T-helper 2 cell treated with Interferon-gamma antibody and Interleukin-4, amounts not matched to agents 5 μg/mL and 100 μg/mL, for 36 hours (primary cell): ENCODE measurements at places on chromosomes 12 and 14.
A peak's percentile ranks its signal among the peaks of the same experiment; 100 is the strongest.

DNA sequence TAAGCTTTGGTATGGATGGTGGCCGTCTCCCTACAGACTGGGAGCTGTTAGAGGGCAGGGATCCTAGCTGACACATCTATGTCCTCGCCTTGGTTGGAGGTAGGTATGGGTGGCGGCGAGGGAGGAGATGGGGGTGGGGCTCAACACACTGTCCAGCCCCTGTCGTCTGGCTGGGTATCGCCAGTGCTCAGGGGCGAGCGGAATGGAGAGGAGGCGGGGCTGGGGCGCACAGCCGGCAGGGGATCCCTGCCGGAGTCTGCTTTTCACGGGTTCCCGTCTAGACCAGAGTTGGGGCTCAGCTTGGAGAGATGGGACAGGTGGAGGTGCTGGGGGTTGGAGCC, 16.1 kb downstream of the TAMALIN start:
- DNase-seq: peak; percentile 32

DNA sequence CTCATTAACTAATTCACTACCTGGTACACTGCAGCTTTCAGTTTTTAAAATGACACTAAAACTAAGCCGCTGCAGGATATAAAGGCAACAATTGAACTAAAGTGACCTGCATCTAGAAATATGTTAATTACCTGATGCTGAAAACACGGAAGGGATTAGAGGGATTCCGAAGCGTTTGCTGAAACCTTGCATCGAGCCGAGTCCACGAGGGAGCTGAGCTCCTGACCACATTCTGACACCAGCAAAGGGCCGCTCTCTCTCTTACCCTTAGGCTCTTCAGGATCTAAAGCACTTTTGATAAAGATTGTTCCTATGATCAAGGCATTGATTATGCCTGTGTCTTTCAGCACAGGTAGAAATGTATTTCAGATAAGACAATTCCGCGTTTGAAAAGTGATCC, 59.5 kb upstream of the CDKN3 start:
- DNase-seq: no peak

DNA sequence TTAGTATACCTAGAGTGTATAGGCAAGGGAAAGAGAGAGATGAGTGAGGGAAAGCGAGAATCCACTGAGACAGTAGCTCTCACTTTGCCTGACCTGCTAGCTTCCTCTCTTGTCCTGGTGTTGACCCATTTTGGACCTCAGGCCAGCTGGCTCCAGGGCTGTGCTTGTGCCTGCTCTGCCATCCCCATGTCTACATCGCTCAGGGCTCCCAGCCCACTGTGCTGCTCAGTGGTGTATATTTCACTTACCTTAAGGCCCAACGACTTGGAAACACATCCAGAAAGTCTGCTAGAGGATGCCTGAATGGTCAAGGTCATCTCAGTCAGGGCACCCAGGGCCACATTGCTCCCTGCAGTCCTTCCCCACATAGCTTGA, 964 bp upstream of the SERPINA4 start:
- no peak for DNase-seq

DNA sequence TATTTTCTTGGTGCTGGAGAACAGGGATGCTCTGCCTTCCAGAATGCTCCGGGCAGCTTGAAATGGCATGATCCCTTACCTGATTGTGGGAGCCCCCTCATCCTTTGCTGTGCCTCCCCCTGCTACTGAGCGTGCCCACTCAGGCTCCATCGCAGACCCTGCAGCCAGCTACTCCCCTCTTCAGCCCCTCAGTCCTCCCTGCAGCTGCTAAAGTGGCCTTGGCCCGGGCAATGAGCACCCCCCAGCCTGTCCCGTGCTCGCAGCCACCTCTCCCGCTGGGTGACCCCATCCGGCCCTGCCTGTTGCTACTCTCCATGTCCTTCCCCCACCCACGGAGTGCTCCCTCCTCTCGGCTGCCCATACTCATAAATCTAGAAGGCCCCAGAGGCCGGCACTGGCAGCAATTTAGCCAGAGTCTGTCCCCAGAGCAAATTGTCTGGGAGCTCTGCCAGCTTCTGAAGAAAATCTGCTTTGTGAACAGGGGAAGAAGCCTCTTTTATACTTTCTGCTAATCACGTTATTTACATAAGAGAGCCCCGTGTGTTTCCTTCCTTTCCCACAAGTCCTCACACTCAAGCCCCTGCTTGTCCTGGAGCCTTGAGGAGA, 143.7 kb upstream of the FRMD6 start:
- no peak for DNase-seq

DNA sequence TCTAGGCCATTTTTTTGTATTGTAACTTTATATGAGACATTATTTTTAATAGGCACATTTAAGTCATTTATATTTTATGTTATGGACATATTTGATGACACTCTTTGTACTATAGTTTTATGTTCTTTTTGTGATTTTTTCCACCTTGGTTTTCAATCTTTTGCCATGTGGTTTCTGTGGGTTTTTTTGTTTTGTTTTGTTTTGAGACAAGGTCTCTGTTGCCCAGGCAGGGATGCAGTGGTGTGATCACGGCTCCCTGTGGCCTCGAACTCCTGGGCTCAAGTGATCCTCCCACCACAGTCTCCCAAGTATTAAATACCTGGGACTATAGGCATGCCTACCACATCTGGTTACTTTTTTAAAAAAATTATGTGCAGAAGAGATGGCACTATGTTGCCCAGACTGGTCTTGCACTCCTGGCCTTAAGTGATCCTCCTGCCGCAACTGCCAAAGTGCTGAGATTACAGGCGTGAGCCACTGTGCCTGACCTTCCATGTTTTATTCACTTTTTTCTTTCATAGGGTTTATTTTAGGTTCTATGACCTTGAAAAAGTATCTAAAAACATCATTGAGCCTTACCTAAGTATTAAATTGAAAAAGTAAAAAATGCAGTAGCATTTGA, 16.3 kb downstream of the MSRB3 start:
- no peak for DNase-seq

- DNase-seq: no peak
Observed at GRCh38 chr14:24915958-24916595, 133.9 kb downstream of the STXBP6 start.

- no peak for DNase-seq
Observed at GRCh38 chr12:111745211-111745610, 21.5 kb upstream of the ALDH2 start.

GRCh38 chr12:116687888-116688287, 50.0 kb downstream of the SPRING1 start:
- no peak for DNase-seq

- DNase-seq: no peak
Observed at GRCh38 chr12:6618483-6619225, 11.5 kb upstream of the CHD4 start.

- DNase-seq: no peak
Observed at GRCh38 chr14:54457609-54457996, 16.4 kb upstream of the CNIH1 start.

DNA sequence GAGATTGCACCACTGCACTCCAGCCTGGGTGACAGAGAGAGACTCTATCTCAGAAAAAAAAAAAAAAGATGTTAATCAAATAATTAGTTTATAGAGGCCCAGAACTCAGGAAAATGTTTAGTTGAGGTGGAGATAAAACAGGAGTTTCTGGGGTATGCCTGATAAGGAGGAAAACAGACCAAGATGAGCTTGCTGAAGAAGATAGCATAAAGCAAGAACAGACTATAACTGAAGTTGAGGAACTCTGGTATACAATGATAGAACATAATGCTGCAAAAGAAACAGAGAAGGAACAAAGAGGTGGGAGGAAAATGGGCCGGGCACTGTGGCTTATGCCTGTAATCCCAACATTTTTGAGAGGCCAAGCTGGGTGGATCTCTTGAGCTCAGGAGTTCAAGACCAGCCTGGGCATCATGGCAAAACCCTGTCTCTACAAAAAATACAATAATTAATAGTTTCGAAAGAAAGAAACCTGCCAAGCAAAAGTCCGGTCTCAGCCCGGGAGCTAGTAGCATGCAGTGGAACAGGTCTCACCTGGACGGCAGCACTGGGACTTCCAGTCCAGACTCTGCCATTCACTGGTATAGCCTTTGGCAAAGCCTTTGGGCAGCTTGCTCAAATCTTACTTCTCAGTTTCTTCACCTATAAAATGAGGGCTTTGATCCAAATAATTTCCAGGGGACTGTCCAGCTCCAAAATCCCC, 25.4 kb downstream of the SLC35E3 start:
- no peak for DNase-seq

GRCh38 chr14:72913809-72914208, 12.5 kb upstream of the DCAF4 start:
- DNase-seq: no peak

DNA sequence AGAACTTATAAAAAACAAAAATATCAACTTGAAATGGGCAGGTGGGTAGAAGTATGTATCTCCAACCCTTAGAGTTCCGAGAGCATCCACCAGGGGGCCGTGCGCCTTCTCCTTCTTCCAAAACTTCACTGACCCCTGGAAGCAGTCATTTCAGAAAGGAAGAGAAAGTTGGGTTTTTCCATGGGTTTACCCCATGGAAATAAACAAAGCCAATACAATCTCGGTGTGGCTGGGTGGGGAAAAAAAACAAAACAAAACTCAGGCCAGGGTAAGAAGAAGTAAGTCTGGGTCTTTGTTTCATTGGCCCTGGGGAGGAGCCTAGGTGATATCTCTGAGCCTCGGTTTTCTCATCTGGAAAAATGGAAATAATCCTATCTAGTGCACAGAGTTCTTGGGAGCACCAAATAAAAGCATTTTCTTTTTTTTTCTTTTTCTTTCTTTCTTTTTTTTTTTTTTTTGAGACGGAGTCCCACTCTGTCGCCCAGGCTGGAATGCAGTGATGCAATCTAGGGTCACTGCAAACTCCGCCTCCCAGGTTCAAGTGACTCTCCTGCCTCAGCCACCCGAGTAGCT, 33.6 kb upstream of the HNF1A start:
- peak; percentile 56 for DNase-seq

- peak; percentile 30 for DNase-seq
Observed at GRCh38 chr12:12891080-12891880, at the start of gene GPRC5A. Gene GPRC5A, plus strand, starts transcription at chr12:12891562. Its CDS starts 16,688 bp downstream, at chr12:12908250.

GRCh38 chr12:8482571-8483061, 26.9 kb downstream of the CLEC6A start:
- no peak for DNase-seq
